ENCODE measurements at places on chromosomes 7 and 10.

- no peak for DNase-seq
Observed at GRCh38 chr7:12161146-12161545, 49.9 kb upstream of the TMEM106B start.

DNA sequence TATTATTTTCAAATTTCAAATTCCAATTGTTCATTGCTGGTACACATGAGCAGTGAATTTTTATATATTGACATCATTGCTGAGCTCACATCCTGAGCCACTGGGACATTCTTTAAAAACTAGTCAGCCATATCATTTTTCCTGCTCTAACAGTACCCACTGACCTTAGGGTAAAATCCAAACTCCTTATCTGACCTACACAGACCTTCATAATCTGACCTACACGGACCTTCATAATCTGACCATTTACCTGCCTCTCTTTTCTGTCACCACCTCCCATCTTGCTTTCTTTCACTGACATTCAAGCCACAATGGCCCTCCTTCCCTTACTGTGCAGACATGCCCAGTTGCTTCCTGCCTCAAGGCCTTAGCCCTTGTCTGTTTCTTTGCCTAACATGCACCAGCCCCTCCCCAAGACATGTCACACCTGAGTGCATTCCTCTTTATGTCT lies 16.1 kb upstream of the CUZD1 start:
- DNase-seq = no peak

DNA sequence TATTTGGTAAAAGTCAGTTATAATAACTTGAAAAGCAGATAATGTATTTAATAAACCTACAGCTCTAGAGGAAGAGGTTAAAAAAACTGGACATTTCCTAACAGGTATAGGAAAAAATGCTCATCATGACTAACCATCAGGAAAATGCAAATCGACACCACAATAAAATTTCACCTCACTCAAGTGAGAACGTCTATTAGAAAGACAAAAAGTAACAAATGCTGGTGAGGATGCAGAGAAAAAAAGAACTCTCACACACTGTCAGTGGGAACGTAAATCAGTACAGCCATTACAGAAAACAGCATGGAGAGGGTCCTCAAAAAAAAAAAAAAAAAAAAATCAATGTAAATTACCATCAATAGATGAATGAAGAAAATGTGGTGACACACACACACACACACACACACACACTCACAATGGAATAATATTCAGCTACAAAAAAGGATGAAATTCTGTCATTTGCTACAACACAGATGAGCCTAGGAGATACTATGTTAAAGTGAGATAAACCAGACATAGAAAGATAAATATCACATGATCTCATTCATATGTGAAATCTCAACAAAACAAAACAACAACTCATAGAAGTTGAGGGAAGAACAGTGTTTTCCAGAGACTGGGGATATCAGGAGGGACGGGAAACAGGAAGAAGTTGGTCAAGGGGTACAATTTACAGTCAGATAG lies 20.1 kb downstream of the EPC1 start:
- no peak for DNase-seq

DNA sequence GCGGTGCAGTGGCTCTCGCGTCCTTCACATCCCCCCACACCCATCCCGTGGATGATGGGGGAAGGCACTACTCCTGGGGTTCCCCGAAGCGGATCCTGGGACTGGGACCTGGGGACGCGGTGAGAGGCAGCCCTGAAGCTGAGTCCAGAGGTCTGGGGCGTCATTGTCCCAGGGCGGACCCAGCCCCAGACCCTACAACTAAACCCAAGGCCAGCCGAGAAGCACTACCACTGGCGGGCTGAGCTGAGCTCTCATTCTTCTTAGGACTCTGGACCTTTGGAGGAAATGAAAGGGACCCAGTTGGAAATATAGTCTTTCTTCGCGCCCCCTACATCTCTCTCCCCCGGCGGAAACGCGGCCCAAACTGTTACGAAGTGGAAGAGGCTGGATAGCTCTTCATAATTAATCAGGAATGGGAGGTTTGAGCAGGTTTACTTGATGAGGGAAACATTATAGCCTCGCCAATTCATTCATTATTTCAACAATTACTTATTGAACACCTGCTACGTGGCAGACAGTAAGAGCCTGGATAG lies 389 bp upstream of the FBXL15 start:
- DNase-seq = no peak

GRCh38 chr10:86289577-86289868 lies 77.1 kb downstream of the GRID1 start:
- DNase-seq = no peak

- no peak for DNase-seq
Observed at GRCh38 chr10:122286867-122287266, 15.8 kb downstream of the BTBD16 start.

DNA sequence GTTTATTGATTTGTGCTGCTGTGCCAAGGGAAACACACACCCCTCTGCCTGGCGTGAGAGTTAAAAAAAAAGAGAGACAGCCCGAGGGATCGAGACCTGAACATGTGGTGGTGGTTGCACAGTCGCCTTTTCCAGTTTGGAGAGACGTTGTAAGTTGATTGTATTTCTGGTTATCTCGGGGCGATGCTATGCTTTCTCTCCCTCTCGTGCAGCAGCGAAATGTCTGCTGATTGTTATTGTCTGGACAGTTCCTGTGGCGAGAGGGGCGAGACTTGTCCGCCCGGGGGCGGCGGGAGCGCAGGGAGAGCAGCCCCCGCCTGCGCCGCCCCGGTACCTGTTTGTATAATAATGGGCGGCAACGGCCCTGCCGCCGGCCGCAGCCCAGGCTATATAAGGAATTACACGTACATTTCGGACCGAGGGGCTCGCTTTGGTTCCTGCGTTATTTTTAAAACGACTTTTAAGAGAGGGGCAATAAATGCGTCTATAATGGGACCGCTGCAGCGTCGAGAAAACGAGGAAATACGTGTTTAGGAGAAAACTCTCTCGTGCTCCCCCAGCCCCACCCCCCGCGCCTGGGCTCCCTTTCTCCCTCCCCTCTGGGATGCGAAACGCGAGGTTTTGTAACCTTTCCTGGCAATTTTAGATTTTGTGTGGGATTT lies 1.7 kb downstream of the ZEB1 start:
- no peak for DNase-seq

GRCh38 chr7:108103558-108104298 lies 26.4 kb downstream of the LAMB4 start:
- no peak for DNase-seq

DNA sequence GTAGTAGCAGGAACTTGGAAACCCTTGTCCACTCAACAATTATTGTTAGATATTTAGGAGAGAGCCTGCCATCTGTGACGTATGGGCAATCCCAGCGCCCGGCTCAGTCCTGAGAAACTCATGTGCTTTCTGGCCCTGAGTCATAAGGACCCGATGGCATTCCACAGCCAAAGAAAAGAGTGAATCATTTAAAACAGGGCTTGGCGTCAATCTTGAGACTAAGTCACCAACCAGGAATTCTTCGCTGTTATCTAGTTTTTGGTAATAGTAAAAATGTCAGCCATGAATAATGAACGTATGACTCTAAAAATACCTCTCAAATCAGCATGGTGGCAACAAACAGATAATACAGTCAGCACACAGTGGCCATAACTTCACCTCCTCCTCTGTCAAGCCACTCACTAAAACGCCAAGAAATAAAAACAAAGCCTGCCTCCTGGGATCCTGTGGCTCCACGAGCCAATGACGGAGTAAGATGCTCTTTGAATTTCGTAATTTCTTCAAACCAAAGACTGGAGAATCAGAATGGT lies 140.8 kb downstream of the ADAM12 start:
- DNase-seq = no peak

Data from HL-60 (cell line).